ENCODE measurements at places on chromosomes 11 and 22.
A peak's percentile ranks its signal among the peaks of the same experiment; 100 is the strongest.

DNA sequence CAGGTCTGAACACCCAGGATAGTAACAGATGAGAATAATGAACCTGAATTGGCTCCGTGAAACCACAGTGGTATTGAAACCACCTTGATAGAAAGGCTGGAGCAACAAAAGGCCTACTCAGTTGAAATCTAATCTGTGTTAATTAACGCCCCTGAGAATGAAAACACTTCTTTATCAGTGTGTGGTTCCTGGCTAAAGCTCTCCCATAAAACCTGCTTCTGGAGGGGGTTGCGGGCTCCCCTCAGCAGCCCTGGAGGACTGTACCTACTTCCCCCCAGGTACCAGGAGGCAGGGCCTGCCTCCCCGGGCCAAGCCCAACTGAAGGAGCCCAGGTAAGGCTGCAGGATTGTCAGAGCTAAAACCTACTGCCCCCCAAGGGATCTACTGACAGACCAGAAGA is 54.6 kb downstream of the PLEKHA7 start:
- DNase-seq, result no peak

GRCh38 chr11:46504817-46505613 is 88.8 kb downstream of the AMBRA1 start:
- no peak for DNase-seq

DNA sequence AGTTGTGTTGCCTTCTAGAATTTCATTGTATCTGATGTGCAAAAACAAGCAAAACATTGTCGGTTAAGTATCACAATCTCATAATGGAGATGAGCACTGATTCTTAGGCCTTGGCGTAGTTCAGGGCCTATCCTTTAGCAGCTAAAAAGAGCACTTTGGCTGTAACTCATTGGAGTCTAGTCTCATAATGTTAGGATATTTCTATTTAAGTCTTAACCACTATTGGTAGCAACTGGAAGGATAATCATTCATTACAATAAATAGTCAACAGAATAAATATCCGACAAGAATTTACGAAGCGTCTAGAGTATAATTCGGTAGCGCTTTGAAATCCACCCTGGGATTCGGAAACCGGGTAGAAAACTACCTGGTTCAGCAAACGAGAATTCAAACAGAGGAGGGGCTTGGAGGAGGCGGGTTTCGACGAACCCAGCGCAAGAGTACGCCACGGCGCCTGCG is 461 bp upstream of the EED start:
- peak; percentile 89 for DNase-seq

GRCh38 chr22:32073823-32074380 is 30.8 kb downstream of the SLC5A1 start:
- no peak for DNase-seq

- DNase-seq, result no peak
These were observed 31.6 kb downstream of the OR10A6 start for GRCh38 chr11:7899418-7899817.

DNA sequence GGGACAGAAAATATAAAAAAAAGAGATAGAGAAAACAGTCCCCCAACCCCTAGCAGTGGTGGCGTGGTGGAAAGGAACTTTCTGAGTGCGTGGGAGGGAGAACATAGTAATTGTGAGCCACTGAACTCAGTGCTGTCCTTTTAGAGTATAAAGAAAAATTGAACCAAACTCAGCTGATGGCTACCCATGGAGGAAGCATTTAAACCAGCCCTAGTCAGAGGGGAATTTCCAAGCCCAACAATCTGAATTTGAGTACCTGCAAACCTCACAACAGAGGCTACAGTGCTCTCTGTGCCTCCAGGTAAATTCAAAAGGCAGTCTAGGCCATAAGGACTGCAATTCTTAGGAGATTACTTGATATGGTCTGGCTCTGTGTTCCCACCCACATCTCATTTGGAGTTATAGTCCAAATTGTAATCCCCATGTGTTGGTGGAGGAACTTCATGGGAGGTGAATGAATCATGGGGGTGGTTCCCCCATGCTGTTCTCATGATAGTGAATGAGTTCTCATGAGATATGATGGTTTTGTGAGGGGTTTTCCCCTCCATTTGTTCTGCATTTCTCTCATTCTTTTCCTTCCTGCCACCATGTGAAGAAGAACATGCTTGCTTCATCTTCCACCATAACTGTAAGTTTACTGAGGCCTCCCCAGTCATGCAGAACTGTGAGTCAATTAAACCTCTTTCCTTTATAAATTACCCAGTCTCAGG is 687.8 kb downstream of the FAM181B start:
- no peak for DNase-seq

All from heart left ventricle (tissue), 16 donors.